Stimulated activated CD8-positive, alpha-beta memory T cell treated with anti-CD3 and anti-CD28 coated beads, Interleukin-15, amount 100 ng/mL, for 24 hours (primary cell): ENCODE measurements at places on chromosomes 4 and X.

DNA sequence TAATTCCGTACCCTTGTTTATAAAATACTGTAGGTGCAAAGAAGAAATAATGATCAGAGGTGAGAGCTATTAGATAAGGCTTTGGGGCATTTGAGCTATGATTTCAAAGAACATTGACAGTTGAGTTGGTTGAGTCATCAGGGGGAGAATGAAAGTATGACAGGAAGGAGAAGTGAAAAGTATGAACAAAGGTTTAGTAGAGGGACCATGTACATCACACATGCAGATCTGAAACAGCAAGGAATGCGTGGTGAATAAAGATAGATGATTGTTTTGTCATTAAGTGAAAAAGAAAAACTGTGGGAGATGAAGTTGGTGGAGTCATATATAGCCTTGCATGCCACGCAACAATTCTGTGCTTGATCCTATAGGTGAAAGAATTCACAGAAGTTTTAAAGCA is 163.1 kb downstream of the ARAP2 start:
- no peak for DNase-seq

DNA sequence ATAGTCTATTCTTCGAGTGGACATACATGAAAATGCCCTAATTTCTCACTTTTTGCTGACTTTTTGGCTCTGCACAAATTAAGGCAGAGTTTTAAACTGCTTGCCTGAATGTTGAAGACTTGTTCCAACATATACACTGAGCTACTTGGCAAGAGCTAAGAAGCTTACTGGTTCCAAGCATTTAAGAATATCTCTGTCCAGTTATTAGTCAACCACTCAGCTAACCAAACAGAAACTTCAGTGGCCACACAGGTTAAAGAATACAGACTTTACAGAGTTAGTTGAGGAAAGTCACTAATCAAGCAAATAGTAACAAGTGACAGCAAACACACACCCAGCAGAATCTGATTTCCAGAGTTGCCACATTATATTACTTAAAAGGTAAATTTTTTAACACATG is 35.5 kb downstream of the AMER1 start:
- no peak for DNase-seq

GRCh38 chr4:11421116-11421515 is 7.6 kb downstream of the HS3ST1 start:
- DNase-seq = no peak

DNA sequence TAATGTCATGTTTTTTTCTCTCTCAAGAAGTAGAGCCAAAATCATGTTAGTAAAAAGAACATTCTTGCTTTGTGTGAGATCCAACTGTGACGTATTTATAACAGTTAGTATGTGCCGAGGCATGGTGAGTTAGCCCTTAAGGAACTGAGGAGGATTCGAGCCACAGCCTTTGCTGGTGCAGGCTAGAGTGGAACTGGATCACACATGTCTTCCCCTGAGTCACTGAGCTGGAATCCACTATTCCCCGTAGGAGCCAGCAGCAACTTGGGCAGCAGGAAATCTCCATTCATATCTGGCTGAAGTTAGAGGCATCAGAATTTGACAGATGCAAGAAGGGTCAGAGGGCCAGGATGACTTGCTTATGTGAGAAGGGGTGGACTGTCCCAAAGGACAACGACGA is 144.6 kb upstream of the KIT start:
- DNase-seq = no peak

DNA sequence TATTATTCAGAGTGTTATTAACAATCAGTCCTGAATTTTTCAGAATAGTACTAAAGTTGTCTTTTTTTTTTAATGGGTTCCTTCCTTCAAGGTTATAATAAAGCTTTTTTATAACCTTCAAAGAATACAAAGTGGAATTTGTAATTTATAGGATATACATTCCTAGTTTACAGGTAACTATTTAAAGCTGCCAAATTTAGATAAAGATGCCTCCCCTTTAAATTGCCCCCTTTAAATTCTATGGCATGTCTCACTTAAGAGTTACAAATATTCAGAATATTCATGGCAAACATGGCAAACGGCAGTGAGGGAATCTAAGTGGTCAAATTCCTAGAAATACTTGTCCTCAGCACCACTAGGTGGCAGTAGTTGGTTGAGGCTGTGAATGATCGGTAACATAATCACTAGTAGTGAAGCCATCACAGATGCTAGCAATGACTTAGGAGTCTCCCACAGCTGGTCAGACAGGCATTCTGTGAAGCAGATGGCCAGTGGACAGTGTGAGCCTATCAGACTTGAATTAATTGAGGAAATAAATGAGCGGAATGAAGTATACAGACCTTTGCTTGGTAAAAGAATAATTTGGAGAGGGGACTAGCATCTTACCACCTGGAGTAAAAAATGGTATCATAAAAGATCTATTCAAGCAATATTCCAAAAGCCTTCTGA is 86.4 kb downstream of the CBR4 start:
- no peak for DNase-seq
